Pancreas (tissue), 10 donors: ENCODE measurements at places on chromosomes 7 and 10.

DNA sequence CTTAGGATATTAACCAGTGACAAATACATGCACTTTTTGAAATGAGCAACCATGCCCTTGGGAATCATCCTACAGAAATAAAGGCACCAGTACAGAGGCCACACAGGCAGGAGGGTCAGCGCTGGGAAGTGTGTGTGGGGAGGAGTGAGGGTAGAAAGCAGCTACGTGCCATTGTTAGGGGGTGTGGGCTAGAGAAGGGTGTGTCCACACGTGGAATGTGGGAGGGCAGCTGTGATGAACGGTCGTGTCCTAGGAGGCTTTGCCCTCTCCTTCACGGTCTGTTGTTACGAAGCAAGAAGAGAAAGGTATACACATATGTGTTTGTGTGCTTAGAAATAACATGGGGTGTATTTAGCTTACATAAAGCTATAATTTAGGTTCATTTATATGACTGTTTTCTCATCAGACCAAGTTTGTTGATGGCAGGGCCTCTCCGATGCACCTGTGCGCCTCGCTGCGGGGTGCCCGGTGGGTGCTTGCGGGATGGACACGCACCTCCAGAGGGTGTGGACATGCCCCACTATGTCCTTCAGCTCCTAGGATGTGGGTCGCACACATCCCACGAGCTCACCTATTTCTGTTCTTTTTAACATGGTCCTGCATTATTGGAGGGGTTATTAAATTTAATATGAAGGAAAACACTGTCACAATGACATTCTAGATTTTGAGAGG, 16.9 kb upstream of the GET4 start:
- no peak overlapping the region for H3K27ac ChIP-seq
- H3K4me1 ChIP-seq: no peaks in the 10 kb centered on the region
- no peaks in the 10 kb centered on the region for H3K27me3 ChIP-seq
- DNase-seq: peak; percentile 3
- no peak overlapping the region for H3K4me3 ChIP-seq
- H3K36me3 ChIP-seq: no peaks in the 10 kb centered on the region

DNA sequence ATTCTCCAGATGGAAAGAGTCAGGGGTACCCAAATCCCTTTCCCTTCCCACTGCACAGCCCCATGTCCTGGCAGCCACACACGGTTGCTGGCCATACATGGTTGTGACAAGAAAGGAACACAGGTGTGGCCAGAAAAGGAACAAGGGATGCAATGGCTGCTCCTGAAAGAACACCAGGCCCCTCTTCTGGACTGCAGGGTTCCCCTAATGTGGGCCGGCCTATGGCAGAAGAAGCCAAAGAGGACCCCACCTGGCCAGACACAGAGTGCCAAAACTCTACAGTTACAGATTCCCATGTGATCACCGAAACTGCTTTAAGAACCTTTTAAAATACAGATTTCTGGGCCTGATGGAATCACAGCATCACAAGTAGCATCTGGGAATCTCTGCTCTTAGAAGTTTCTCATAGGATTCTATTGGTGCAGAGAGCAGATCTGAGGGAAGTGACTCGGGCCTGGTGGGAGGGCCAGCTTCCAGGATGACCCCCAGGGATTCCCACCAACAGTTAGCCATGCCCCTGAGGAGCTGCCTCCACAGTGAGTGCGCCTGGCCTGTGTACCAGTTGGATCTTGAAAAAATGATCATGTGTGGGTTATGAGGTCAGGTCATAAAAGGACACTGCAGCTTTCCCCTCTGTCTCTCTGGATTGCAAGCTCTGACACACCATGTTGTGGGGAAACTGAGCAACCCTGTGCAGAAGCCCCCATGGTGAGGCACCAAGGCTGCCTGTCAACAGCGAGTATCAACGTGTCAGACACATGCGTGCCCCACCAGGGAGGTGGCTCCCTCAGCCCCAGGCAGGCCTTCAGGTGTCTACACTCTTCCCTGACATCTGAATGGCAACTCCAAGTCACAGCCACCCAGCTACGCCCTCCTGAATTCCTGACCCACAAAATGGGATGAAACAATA, 89.6 kb upstream of the LANCL2 start:
- H3K4me1 ChIP-seq: no peaks in the 10 kb centered on the region
- no peak overlapping the region for H3K27ac ChIP-seq
- DNase-seq: no peak
- no peaks in the 10 kb centered on the region for H3K36me3 ChIP-seq
- no peak overlapping the region for H3K4me3 ChIP-seq

GRCh38 chr7:134562136-134562535, 13.2 kb downstream of the AKR1B15 start:
- no peak overlapping the region for H3K27ac ChIP-seq
- DNase-seq: no peak
- H3K4me3 ChIP-seq: no peak overlapping the region
- H3K27me3 ChIP-seq: no peaks in the 10 kb centered on the region
- H3K4me1 ChIP-seq: no peaks in the 10 kb centered on the region

GRCh38 chr10:14507176-14507575, 176.5 kb upstream of the FRMD4A start:
- H3K27ac ChIP-seq: no peak overlapping the region
- H3K36me3 ChIP-seq: no peaks in the 10 kb centered on the region
- H3K4me1 ChIP-seq: no peaks in the 10 kb centered on the region
- no peak overlapping the region for H3K4me3 ChIP-seq
- no peaks in the 10 kb centered on the region for H3K27me3 ChIP-seq
- DNase-seq: no peak

GRCh38 chr10:46287846-46288477, 1.2 kb downstream of the ANTXRL start:
- H3K36me3 ChIP-seq: no peaks in the 10 kb centered on the region
- DNase-seq: no peak
- H3K4me1 ChIP-seq: no peaks in the 10 kb centered on the region

DNA sequence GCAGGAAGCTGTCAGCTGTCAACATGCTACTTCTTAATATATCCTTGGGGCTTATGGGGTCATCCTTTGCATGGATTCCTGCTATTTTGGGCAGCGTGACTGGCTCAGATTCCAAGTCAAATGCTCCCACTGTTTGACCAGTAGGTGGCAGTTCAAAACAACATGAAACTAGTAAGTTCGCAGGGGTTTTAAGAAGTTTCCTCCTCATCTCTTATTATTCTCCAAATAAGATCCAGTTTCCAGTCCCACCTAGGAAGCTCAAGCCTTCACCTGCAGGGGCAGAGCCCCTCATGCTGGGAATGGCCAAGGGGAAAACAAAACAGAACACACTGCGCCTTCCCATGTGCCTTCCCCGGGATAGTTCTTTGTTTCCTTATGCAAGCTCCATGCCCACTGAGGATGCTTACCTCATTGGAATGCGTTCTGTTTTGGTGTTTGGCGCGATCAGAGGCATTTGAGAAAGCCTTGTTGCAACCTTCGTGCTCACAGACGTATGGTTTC, 259.8 kb downstream of the GLI3 start:
- DNase-seq: no peak
- H3K36me3 ChIP-seq: no peaks in the 10 kb centered on the region
- H3K4me3 ChIP-seq: no peak overlapping the region
- no peaks in the 10 kb centered on the region for H3K27me3 ChIP-seq
